Activated naive CD8-positive, alpha-beta T cell treated with anti-CD3 and anti-CD28 coated beads for 36 hours (primary cell): ENCODE measurements at places on chromosomes 3 and 15.

DNA sequence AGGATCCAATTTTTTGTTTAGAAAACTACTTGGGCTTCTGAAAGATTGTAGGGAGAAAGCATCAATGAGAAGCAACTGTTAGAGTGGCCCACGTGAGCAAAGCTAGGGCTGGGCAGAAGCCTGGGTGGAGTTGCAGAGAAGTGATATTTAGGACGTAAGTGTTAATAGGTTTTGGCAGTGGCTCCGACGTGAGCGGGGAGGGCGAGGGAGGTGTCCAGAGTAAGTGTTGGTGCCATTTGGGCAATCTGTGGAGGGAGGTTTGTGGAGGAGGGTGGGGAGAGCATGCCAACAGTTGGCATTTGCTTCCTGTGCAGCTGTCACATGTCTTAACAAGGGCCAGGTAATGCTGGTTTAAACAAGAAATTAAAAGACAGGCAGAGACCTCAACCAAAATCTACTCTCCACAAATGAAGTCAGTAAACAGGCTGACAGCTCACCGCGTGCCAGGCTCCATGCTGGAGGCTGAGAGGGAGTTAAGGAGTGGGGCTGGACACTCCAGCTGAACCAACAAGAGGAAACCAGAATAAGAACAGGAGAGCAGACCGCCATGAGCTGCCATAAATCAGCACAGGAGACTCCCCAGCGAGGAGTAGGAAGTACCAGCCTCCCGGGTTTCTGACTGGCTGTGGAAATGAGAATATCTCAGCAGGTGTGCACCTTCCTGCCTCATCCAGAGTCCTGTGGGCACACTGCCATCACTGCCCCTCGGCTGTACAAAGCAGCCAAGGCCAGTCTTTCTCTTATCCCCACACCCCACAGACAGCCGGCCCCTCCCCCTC, 232.6 kb downstream of the ABHD5 start:
- no peak overlapping the region for H3K27ac ChIP-seq
- no peaks in the 10 kb centered on the region for H3K36me3 ChIP-seq
- peaks cover 81% of the 10 kb centered on the region for H3K27me3 ChIP-seq
- no peaks in the 10 kb centered on the region for H3K4me1 ChIP-seq

- no peaks in the 10 kb centered on the region for H3K4me1 ChIP-seq
- H3K27me3 ChIP-seq: no peaks in the 10 kb centered on the region
- H3K27ac ChIP-seq: no peak overlapping the region
- no peak overlapping the region for H3K4me3 ChIP-seq
These were observed 171.0 kb upstream of the COL8A1 start for GRCh38 chr3:99467420-99467819.

- H3K27me3 ChIP-seq: no peaks in the 10 kb centered on the region
- H3K36me3 ChIP-seq: no peaks in the 10 kb centered on the region
- H3K4me1 ChIP-seq: peaks cover 33% of the 10 kb centered on the region
- peak overlapping the region; percentile 50 for H3K27ac ChIP-seq
- H3K4me3 ChIP-seq: peak overlapping the region; percentile 63
These were observed 68.7 kb downstream of the TRAK1 start for GRCh38 chr3:42159706-42160472.

GRCh38 chr15:89926158-89926557, 13.4 kb upstream of the ARPIN start:
- H3K36me3 ChIP-seq: no peaks in the 10 kb centered on the region
- peaks cover 4% of the 10 kb centered on the region for H3K27me3 ChIP-seq
- H3K4me1 ChIP-seq: no peaks in the 10 kb centered on the region

DNA sequence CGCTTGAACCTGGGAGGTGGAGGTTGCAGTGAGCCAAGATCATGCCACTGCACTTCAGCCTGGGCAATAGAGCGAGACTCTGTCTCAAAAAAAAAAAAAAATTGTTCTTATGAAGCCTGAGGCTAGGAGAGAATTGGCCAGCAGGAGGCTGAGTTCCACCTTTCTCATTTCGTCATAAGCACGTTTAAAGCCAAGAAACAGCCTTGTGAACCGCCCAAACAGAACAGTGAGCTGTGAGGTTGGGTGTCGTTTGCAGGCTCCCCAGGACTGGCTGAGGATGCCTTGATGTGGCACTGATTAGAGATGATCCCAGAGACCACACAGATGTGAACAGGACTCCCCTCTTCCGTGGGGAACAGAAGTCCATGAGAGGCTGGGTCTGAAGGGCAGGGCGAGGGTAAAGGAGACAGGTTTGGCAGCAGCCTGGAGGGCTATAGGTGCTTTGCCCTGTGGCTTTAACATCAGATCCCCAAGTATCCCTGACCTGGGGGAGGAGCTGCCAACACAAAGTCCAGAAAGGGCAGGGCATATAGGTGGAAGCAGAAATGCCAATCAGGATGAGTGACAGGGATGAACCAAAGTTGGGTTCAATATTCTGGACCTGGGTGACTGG, 52.9 kb downstream of the CLEC3B start:
- H3K36me3 ChIP-seq: no peaks in the 10 kb centered on the region
- DNase-seq: no peak
- H3K27me3 ChIP-seq: peaks cover 12% of the 10 kb centered on the region
- H3K4me3 ChIP-seq: no peak overlapping the region
- no peak overlapping the region for H3K27ac ChIP-seq
- no peaks in the 10 kb centered on the region for H3K4me1 ChIP-seq

DNA sequence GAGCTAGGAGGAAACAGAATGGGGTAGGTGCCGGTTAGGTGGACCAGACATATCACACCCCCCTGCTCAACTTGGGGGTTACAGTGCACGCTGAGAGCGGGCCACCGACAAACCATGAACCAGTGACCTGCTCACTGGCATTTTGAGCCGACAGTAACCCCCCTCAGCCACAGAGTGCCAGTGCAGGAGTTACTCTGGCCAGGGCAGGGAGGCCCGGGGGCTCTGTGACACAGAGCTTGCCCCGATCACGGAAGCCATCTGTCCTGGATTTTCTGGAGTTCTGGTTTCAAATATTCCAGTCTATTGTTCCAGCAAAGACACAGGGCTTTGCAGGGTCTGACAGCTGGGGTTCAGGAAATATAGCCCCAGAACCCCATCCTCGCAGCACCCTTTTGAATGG, 225.2 kb downstream of the VPS13C start:
- H3K4me3 ChIP-seq: no peak overlapping the region
- no peaks in the 10 kb centered on the region for H3K36me3 ChIP-seq
- H3K27me3 ChIP-seq: peaks cover 45% of the 10 kb centered on the region
- H3K4me1 ChIP-seq: peaks cover 2% of the 10 kb centered on the region
- no peak overlapping the region for H3K27ac ChIP-seq

GRCh38 chr3:102193255-102193654, 241.6 kb upstream of the ZPLD1 start:
- peaks cover 14% of the 10 kb centered on the region for H3K4me1 ChIP-seq
- H3K27ac ChIP-seq: no peak overlapping the region
- peaks cover 2% of the 10 kb centered on the region for H3K36me3 ChIP-seq
- DNase-seq: no peak
- H3K27me3 ChIP-seq: no peaks in the 10 kb centered on the region

DNA sequence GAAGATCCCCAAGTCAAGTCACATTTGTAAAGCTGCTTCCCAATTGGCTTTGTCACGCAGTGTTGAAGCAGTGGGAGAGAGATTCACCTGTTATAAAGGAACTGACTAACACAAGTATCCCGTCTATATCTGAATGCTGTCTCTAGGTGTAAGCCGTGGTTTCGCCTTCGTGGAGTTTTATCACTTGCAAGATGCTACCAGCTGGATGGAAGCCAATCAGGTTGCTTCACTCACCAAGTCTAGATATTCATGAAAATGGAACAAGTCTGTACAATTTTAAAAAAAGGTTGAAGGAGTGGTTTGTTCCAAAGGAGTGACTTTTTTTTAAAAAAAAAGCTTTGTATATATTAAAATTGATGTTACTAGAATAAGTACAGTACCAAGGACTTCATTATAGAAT, 11.7 kb downstream of the RBM5 start:
- H3K4me1 ChIP-seq: peaks cover 18% of the 10 kb centered on the region
- peaks cover 33% of the 10 kb centered on the region for H3K36me3 ChIP-seq
- no peak overlapping the region for H3K4me3 ChIP-seq
- no peak for DNase-seq
- H3K27ac ChIP-seq: no peak overlapping the region

DNA sequence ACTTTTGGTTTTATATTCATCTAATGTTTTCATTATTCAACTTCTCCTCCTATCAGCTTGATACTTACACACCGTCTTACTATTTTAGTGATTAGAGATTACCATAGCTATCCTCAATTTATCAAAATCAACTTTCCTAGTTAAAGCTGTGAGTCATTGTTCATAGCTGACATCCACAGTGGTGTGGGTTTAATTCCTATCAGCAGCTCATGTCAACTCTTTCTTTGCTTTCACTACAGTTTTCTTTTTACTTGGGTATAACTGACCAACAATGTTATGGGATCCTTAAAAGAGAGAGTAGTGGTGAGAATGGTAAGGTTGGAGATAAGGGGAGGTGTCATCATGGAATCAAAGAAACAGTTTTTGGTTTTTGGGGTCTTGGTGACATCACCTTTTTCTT, 112.7 kb downstream of the NFKBIZ start:
- H3K27ac ChIP-seq: no peak overlapping the region
- no peaks in the 10 kb centered on the region for H3K27me3 ChIP-seq
- no peak for DNase-seq
- peaks cover 16% of the 10 kb centered on the region for H3K4me1 ChIP-seq
- H3K36me3 ChIP-seq: no peaks in the 10 kb centered on the region

DNA sequence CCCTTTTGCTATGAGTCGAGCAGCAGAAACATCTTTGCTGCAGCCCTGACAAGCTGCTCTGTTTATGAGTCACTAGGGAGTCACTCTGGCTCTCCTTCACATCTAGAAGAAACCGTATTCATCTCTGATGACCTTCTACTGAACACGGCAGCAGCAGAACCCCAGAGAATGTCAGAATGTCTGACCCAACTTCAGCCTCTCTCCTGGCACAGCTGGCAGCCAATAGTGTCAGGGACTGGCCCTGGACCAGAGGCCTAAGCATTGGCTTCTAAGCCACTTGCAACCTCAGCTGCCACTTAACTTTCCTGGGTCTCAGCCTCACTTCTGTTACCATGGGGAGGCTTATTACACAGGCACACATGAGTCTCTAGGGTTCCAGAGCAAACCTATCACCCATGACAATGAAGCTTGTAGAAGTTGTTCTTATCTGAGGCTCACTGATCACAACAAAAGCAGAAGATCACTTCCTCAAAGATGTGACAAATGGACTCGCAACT, 184.1 kb upstream of the TLE3 start:
- no peaks in the 10 kb centered on the region for H3K27me3 ChIP-seq
- H3K4me1 ChIP-seq: peaks cover 11% of the 10 kb centered on the region
- no peaks in the 10 kb centered on the region for H3K36me3 ChIP-seq
- H3K4me3 ChIP-seq: no peak overlapping the region
- H3K27ac ChIP-seq: no peak overlapping the region

DNA sequence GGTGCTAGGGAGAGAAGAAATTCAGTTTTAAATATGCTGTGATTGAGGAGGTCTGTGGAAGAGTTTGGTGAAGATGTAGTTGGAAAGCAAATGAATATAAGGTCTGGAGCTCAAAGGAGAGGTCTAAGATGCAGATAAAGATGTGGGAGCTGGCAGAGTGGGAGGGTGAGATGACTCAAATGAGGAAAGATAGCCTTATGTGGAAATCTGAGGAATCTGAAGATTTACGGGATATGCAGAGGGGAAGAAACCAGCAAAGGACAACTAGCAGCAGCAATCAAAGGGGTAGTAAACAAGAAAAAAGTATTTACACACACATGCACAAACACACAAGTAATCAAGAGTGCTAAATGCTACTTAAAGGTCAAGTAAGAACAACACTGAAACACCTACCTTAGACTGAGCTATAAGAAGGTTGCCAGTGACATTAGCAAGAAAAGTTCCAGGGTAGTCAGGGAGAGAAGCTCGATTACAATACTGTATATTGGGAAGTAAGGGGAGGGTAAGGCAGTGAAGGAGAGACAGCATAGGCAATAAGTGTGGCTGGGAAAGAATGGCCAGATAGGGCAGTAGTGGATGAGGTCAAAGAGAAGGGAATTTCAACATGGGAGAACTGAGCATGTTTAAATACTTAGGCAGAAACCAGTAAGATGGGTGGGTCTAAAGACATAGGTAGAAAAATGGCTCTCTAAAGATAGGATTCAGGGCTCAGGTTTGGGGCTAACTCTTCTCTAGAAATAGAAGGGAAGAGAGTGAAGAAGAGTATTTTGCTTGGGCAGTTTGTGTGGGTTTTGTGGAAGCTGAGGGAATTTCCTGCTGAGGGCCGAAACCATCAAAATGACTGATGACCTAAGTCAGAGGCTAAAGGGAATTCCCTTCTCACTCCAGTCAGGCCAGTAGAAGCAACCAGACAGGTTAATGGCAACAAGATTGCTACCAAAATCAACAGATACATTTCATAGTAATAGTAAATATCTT, 8.9 kb downstream of the CMTM6 start:
- peaks cover 15% of the 10 kb centered on the region for H3K4me1 ChIP-seq
- peaks cover 14% of the 10 kb centered on the region for H3K36me3 ChIP-seq
- no peak overlapping the region for H3K4me3 ChIP-seq
- H3K27me3 ChIP-seq: no peaks in the 10 kb centered on the region
- no peak overlapping the region for H3K27ac ChIP-seq

DNA sequence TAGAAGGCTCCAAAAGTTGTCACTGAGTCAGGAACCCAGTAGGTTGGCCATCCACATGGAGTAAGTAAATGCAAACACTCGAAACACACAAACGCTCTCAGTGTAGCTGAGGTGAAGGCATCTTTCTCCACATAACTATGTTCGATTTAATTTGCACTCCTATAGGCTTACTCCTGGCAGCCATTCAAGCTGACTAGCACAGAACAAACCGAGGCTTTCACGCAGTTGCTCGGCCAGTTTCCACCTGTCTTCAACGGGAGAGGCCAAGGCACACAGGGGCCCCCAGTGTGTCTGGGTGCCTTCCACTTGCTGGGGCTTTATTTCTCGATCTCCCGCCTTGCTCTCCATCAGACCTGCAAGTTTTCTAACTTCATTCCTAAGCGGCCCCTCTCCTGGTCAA, 18.9 kb downstream of the RGMA start:
- peaks cover 52% of the 10 kb centered on the region for H3K27me3 ChIP-seq
- no peak for DNase-seq
- no peaks in the 10 kb centered on the region for H3K36me3 ChIP-seq
- no peak overlapping the region for H3K4me3 ChIP-seq
- H3K27ac ChIP-seq: no peak overlapping the region
- H3K4me1 ChIP-seq: peaks cover 8% of the 10 kb centered on the region

DNA sequence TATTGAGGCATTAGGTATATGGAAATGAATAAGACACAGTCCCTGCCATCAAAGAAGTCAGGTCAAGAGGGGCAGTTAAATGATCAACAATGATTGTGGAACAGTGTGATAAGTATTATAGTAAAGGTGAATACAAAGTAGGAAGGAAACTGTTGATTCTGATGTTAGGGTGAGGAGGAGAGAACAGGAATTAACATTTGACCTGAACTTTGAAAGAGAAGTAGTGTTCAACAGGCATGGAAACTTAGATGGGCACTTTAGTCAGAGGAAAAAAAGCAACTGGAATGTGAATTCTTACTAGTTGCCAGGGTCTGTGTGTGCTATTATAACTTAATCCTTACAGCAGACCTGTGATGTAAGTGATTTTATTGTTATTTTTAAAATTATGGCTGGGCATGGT, 17.6 kb downstream of the HACD3 start:
- no peak for DNase-seq
- no peak overlapping the region for H3K27ac ChIP-seq
- H3K4me1 ChIP-seq: peaks cover 15% of the 10 kb centered on the region

GRCh38 chr3:46212101-46212500, 4.0 kb upstream of the CCR1 start:
- DNase-seq: no peak
- H3K4me1 ChIP-seq: peaks cover 20% of the 10 kb centered on the region
- H3K4me3 ChIP-seq: no peak overlapping the region
- no peak overlapping the region for H3K27ac ChIP-seq
- no peaks in the 10 kb centered on the region for H3K36me3 ChIP-seq

- H3K4me1 ChIP-seq: no peaks in the 10 kb centered on the region
- H3K27me3 ChIP-seq: peaks cover 3% of the 10 kb centered on the region
- DNase-seq: no peak
- no peak overlapping the region for H3K4me3 ChIP-seq
- H3K36me3 ChIP-seq: peaks cover 23% of the 10 kb centered on the region
These were observed 74.2 kb downstream of the NMD3 start for GRCh38 chr3:161295325-161295724.
